CD4-positive, alpha-beta T cell treated with Interleukin-10 for 1 hour (primary cell): ENCODE measurements at places on chromosomes 16 and 17.

DNA sequence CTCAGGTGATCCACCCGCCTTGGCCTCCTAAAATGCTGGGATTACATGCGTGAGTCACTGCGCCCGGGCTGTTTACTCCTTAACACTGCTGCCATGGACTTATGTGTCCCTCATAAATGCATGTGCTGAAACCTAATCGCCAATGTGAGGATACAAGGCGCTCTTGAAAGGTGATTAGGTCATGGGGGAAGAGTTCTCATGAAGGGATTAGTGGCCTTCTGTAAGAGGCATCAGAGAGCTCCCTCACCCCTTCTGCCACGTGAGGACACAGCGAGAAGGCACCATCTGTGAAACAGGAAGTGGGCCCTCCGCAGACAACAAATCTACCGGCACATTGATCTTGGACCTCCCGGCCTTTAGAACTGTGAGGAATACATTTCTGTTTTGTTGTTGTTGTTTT is 19.1 kb downstream of the ITPRIPL2 start:
- DNase-seq, result no peak

DNA sequence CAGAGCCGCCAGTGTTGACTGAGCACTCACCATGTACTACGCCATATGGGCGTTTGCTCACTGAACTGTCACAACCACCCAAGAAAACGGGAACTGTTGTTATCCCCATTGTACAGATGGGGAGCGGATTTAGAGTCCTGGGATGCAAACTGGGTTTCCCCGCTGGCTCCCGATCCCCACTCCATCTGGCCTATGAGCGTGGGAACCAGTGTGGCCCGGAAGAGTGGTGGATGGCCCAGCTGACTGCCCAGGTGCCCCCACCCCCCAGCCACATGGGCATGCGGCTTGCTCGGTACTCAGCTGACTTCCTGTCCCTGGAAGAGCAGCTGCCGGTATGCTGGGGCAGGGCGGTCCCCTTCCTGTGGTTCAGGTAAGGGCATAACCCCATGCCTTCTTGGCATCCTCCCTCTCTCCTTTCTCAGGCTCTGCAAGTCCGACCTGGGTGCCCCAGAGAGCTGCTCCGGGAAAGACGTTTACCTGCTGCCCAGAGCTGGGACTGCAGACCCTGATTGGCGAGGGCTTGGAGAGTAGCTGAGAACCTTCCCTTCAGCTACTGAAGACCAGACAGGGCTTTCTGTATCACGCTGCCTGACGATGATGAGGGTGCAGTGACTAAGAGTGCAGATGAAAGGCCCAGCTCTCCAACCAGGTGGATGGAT is 16.2 kb downstream of the SOCS3 start:
- DNase-seq, result peak; percentile 89

- peak; percentile 39 for DNase-seq
Measured at GRCh38 chr17:142102-142661, 4.8 kb downstream of the SCGB1C2 start.

DNA sequence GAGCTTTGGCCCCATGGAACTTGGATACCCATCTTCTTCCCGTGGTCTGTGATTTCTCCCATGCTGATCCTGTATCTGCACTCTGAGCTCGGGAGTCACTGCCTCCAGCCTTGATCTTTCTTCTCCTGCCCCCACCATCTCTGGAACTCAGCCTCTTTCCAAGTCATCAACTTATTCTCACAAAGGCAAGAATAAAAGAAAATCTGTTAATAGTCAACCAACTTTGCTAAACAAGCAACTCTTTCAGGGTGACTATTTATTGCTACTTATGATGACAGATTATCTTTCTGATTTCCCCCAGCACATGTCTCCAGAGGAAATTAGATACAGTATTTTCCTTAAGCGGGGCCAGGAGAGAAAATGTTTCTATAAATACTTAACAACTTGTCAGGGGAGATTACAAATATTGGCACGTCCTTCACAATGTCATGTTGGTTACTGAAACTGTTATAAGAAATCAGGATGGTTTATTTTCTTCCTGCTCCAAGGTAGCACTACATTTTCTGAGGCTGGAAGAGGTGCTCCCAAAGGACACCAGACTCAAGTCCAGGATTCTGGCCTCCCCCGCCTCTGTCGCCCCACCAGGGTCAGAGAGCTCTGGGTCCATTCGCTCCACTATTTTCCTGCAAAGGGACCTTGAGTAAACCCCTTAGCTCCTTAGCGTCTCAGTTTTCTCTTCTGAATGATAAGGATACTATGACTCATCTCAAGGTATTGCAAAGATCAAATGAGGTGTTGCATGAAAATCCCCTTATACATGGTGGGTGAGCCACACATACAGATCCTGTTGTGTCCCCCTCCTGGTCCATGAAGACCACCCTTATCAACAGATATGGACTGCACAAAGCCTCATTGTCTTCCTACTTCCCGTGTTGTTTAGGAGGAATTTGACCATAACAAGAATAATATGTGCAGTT is 205.2 kb upstream of the WSCD1 start:
- DNase-seq, result no peak

GRCh38 chr16:23114131-23114904 is 34.9 kb downstream of the USP31 start:
- DNase-seq, result no peak

GRCh38 chr16:60681043-60681442 is 1355.2 kb downstream of the CDH8 start:
- DNase-seq, result no peak
